Stimulated activated CD8-positive, alpha-beta memory T cell treated with anti-CD3 and anti-CD28 coated beads, Interleukin-7, amount 100 ng/mL, for 48 hours (primary cell): ENCODE measurements at places on chromosomes 5 and 9.

DNA sequence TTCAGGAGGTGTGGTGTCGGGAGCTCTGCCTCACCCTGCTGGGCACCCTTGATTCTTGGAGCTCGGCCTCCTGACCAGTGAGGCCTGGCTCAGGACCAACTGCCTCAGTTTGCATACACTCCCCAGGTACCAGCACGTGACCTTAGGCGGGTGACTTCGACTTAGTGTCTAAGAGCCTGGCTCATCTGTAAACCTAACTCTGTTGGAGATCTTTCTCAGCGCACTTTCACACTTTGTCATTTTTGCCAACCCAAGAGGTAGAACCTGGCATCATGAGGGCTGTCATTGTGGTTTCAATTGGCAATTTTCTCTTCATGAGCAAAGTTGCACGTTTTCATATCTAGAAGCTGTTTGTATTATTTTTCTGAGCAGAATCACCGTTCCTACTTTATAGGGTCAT lies 13.4 kb upstream of the WNK2 start:
- no peak for DNase-seq

DNA sequence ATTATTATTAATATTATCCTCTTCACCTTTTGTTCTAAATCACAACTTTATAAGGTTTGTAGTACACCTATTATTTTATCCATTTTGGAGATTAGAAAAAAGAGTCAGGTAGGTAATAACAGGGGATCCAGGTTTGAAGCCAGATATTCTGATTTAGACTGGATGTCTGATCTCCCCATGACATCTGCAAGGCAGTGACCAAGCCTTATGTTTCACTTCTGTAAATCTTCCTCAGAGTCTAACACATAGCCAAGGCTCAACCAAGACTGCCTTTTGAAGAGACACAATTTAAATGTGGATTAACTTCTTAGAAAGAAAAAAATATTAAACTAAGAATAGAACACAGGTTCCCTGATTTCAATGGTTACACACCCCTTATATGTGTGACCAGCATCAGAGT lies 44.2 kb downstream of the CETN3 start:
- no peak for DNase-seq

DNA sequence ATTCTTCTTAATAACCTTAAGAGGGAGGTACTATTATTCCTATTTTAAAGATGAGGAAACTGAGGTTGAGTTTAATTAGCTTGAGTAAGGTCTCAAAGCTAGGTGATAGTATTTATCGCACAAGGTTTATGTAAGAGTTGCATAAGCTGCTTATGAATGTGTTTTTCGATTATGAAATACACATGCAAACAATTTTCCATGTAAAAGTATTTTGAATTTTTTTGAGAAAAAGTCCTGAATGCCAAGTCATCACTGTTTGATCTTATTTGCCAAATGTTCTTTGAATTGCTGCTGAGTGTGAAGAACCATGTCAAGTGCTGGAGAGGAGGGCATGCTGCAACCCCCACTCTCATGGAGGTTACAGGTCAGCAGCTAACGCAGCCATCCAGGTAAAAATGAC lies 174.4 kb downstream of the CARTPT start:
- no peak for DNase-seq

DNA sequence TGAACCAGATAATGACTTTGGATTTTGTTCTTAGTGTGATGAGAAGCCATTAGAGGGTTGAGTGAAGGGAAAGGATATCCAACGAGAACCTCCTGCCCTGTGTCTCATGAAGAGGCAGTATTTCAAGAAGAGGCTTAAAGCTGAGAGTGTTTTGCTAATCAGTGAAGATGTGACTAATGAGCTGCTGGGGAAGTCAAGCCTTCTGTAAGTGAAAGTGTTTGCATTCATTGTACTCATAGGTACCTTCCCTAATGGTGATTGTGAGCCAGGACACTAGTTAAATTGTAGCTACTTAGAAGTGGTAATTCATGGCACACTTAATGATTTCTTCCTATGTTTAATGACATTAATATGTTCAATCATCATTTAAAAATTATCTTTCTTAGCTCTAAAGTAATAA lies 23.7 kb downstream of the PIP5K1B start:
- no peak for DNase-seq

GRCh38 chr9:34929506-34930102 lies 28.5 kb upstream of the PHF24 start:
- peak; percentile 7 for DNase-seq

GRCh38 chr5:57007344-57007743 lies 55.4 kb upstream of the MIER3 start:
- no peak for DNase-seq
